ENCODE measurements at places on chromosomes 16 and 17. TPM values are rescaled to one million over a fixed set of nuclear protein-coding genes. Genes with fewer than 3 reads are reported as not detected.

AGRP gene
- total RNA-seq = not detected

NPIPB6 gene
- total RNA-seq = 2.0 TPM

OR4D1 gene
- 0.02 TPM for total RNA-seq

ZNF18 gene
- 4.6 TPM for total RNA-seq

PABPN1L gene
- not detected for total RNA-seq

PNMT gene
- not detected for total RNA-seq

HOXB7 gene
- 33.6 TPM for total RNA-seq

IRF8 gene
- total RNA-seq = 0.38 TPM

WSCD1 gene
- total RNA-seq = 3.4 TPM

C1QTNF8 gene
- total RNA-seq = not detected

BCL6B gene
- total RNA-seq = not detected

DNAI2 gene
- not detected for total RNA-seq

SDK2 gene
- 0.54 TPM for total RNA-seq

CCL13 gene
- total RNA-seq = not detected

KRT39 gene
- not detected for total RNA-seq

VMP1 gene
- 161 TPM for total RNA-seq

CIITA gene
- total RNA-seq = 0.15 TPM

ITGB3 gene
- total RNA-seq = 4.6 TPM

SLFN12 gene
- total RNA-seq = 0.09 TPM

SCRN2 gene
- total RNA-seq = 41.0 TPM

TPPP3 gene
- 10.8 TPM for total RNA-seq

TNFSF13 gene
- 0.79 TPM for total RNA-seq

KRT32 gene
- not detected for total RNA-seq

PYY gene
- not detected for total RNA-seq

ZNF385C gene
- total RNA-seq = 0.09 TPM

NACA2 gene
- total RNA-seq = not detected

GRB2 gene
- total RNA-seq = 90.6 TPM

ACSF2 gene
- total RNA-seq = 12.4 TPM

AOC3 gene
- total RNA-seq = 1.1 TPM

All from A549 treated with CORT108297 at 1 μM for 4 hours (cell line).